OCI-LY7 (cell line): ENCODE measurements at places on chromosomes 16 and 17. TPM values are rescaled to one million over a fixed set of nuclear protein-coding genes. Genes with fewer than 3 reads are reported as not detected.

CMTM1 gene
- total RNA-seq = 10.6 and 10.7 TPM in 2 replicates

GRCh38 chr16:80375973-80376372, 164.8 kb upstream of the DYNLRB2 start:
- DNase-seq = no peak

PTX4 gene
- not detected in 2 replicates for total RNA-seq

WNT3 gene
- total RNA-seq = 5.1 and 5.5 TPM in 2 replicates

LPO gene
- not detected in 2 replicates for total RNA-seq

GRCh38 chr16:21645261-21645721, 7.1 kb downstream of the IGSF6 start:
- DNase-seq = peak; percentile 86

- no peak for DNase-seq
Observed at GRCh38 chr17:55186937-55187770, 77.6 kb upstream of the HLF start.

NKD1 gene
- 0.04 and 0.31 TPM in 2 replicates for total RNA-seq

GRCh38 chr16:17755158-17755557, 284.4 kb upstream of the XYLT1 start:
- DNase-seq = no peak

DNA sequence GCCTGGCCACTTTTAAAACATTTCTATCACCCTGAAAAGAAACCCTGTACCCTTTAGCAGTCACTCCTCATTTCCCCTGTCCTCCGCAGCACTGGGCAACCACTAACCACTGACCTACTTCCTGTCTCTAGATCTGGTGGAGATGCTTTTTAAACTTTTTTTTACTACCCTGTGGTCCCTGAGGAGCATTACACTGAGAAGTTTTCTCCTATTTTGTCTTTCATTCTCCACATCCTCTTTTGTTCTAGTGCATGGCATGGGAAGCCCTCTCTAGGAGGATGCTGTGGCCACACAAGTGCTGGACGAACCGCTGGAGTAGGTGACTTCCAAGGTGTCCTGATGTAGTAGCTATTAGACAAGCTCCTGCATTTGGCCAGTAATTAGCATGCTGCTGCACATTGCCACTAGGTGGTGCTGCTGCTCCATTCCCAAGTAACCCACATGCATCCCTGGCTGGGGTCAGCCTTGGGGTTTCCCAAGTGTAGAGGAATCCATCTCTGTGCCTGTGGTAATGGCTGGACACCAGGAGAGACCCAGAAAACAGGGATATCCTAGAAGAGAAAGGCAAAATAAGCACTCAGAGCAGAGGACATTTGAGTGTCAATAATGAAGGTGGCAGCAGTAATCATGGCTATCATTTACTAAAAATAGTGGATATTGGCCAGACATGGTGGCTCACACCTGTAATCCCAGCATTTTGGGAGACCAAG, 143.8 kb upstream of the CRHR1 start:
- DNase-seq = peak; percentile 75

- DNase-seq = no peak
Observed at GRCh38 chr17:55751720-55752250, 934 bp downstream of the PCTP start.

SERPINF2 gene
- total RNA-seq = 0.76 and 1.0 TPM in 2 replicates

DNA sequence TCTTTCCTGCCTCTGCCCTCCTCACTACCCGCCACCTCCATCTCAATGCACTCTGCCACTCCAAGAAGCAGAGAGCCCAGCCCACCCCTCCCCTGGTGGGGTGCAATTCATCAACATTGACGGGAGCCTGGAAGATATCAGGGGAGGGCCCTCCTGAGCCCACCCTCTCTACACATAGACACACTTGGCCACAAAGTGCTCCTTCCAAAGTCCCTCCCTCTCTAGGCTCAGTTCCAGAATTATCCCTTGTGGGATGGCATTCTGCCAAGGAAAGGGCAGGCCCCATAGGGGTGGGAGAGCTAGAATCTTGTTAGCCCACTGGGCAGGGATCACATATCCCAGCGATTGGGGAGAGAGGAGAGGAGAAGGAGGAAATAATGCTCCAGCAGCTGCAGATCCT, 66.2 kb downstream of the TMEM132E start:
- no peak for DNase-seq

GRCh38 chr16:62014319-62014923, 21.8 kb downstream of the CDH8 start:
- DNase-seq = no peak
